Right ventricle myocardium inferior (tissue), 1 donor: ENCODE measurements at places on chromosomes 11 and 22. TPM values are rescaled to one million over a fixed set of nuclear protein-coding genes. Genes with fewer than 3 reads are reported as not detected.

The CSTF3 gene
- total RNA-seq = 12.6 TPM

The INSC gene
- total RNA-seq = 0.51 TPM

The KCNJ5 gene
- 7.5 TPM for total RNA-seq

The FAT3 gene
- 0.03 TPM for total RNA-seq

The C22orf23 gene
- total RNA-seq = 0.68 TPM

The KCNJ11 gene
- total RNA-seq = 23.5 TPM

The STK33 gene
- total RNA-seq = 23.9 TPM

- DNase-seq = no peak
Observed at GRCh38 chr11:46044601-46045000, 76.7 kb downstream of the PHF21A start.

DNA sequence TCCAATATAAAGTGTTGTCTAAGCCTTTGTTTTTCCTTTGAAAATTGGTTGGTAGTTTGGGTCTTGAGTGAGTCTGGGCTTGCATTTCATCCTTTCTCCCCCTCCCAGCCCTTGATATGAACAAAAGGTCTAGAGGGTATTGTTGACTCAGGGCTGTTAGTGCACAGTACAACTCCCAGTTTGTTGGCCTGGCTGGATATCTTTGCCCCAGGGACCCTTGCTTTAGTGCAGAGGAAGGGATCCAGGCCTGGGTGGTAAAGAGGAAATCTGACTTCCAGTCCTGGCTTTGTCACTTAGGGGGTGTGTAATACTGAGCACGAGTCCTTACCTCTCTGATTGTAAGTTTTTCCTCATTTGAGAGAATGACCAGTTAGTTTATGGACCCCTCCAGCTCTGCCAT lies 330.4 kb downstream of the TMEM135 start:
- no peak for DNase-seq

GRCh38 chr11:14813516-14813915 lies 78.5 kb downstream of the CYP2R1 start:
- no peak for DNase-seq

- DNase-seq = no peak
Observed at GRCh38 chr11:43359422-43359818, 700 bp downstream of the TTC17 start.

- no peak for DNase-seq
Observed at GRCh38 chr11:1608363-1608762, at the start of gene KRTAP5-3. Gene KRTAP5-3, minus strand, starts transcription at chr11:1608463. Its CDS starts 78 bp downstream, at chr11:1608385.

DNA sequence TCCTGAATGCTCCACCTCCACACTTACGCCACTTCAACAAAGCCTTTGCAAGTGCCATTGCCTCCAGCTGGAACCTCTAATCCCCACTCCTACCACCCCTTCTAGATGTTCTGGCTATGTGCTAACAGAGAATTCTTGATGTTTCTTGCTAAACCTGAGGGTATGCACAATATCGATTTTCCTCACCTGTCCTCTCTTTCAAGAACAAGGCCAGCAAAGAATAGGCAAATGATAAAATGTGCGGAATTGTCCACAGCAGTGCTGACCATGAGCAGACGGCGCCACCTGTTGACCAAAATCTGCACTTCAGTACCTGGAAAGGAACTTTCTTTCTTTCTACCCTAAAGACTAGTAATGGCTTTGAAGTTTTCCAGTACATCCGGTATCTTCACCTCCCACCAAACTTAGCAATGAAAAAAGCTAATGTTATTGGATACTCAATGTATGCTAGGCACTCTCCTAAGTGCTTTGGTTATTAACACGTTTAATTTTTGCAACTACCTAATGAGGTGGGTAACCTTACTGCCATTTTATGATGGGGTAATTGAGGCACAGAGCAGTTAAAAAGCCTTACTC lies 3.4 kb downstream of the TIMM10 start:
- DNase-seq = no peak

- no peak for DNase-seq
Observed at GRCh38 chr11:24453129-24453718, 43.6 kb upstream of the LUZP2 start.

DNA sequence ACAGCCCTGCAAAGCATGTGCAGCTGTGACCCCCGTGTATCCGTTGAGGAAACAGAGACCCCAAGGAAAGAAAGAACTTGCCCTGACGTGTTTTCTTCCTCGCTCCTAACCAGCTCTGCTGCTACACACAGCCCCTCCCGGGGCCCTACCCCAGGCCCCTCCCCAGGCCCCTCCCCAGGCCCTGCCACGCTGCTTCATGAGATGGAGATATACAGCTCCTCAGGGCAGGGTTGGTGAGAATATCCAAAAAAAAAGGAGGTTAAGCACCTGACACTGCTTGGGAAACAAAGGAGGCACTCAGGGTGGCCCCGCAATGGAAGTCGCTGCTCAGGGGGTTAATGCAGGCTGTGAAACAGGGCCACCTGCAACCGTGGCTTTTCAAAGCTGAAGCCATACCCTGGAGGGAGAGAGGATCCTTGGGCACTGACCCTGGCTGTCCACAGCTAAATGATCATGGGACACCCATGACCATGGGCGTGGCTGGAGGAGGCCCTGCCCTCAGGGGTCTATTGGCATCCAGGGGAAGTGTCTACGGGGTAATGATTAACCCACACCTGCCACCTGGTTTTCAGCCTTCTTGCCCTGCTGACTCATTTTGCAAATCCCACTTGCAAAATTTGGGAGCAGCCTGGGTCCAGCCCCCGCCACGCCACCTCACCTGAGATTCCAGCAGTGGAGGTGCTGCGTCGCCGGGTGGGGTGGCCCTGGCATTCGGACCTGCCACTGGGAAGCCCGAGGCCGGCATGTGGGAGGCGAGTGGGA lies 112.1 kb upstream of the ANO1 start:
- no peak for DNase-seq

DNA sequence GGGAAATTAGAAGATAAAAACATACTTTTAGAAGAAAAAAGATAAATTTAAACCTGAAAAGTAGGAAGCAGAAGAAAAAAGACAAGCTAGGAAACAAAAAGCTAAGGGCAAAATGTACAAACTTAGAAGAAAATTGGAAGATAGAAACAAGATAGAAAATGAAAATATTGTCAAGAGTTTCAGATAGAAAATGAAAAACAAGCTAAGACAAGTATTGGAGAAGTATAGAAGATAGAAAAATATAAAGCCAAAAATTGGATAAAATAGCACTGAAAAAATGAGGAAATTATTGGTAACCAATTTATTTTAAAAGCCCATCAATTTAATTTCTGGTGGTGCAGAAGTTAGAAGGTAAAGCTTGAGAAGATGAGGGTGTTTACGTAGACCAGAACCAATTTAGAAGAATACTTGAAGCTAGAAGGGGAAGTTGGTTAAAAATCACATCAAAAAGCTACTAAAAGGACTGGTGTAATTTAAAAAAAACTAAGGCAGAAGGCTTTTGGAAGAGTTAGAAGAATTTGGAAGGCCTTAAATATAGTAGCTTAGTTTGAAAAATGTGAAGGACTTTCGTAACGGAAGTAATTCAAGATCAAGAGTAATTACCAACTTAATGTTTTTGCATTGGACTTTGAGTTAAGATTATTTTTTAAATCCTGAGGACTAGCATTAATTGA lies 1.0 kb downstream of the MALAT1 start:
- DNase-seq = no peak
